Lower leg skin (tissue), 4 donors: ENCODE measurements at places on chromosomes 1 and 21.

DNA sequence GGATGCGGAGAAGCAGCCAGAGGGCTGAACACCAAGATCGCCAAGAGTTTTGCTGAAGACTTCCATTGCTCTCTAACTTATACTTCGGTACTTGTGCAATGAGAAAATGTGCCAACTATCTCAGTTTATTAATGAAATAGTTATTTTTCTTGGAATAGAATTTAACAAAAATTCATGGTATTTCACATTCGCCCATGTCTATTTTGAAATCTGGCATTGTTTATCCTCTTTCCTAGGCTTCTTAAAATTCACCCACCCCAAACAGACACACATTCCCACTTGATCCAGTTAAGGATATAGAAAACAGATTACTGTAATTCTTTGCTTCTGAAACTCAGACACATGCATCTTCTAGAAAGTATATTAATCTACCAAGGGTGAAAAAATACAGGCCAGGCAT, 56.3 kb upstream of the ADAMTS5 start:
- DNase-seq, result no peak

- no peak for DNase-seq
Observed at GRCh38 chr1:178565586-178565985, 52.7 kb downstream of the TEX35 start.

- DNase-seq, result no peak
Observed at GRCh38 chr1:22600071-22600816, 36.2 kb upstream of the C1QA start.

DNA sequence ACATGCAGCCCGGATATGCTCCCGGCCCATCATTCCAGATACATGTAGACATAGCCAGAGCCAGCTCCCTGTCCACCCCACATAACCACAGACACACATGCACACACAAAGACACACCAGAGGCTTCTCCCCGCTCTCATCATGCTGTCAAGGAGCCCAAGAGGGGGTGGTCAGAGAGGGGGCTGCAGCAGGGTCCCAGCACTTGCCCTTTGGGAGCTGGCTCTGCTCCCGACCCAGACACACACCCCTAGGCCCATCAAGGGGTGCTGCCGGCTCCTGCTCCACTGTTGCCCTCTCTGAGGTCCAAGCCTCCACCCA, 2.6 kb downstream of the PTAFR start:
- no peak for DNase-seq

- DNase-seq, result no peak
Observed at GRCh38 chr1:115753830-115754229, 14.7 kb downstream of the CASQ2 start.

DNA sequence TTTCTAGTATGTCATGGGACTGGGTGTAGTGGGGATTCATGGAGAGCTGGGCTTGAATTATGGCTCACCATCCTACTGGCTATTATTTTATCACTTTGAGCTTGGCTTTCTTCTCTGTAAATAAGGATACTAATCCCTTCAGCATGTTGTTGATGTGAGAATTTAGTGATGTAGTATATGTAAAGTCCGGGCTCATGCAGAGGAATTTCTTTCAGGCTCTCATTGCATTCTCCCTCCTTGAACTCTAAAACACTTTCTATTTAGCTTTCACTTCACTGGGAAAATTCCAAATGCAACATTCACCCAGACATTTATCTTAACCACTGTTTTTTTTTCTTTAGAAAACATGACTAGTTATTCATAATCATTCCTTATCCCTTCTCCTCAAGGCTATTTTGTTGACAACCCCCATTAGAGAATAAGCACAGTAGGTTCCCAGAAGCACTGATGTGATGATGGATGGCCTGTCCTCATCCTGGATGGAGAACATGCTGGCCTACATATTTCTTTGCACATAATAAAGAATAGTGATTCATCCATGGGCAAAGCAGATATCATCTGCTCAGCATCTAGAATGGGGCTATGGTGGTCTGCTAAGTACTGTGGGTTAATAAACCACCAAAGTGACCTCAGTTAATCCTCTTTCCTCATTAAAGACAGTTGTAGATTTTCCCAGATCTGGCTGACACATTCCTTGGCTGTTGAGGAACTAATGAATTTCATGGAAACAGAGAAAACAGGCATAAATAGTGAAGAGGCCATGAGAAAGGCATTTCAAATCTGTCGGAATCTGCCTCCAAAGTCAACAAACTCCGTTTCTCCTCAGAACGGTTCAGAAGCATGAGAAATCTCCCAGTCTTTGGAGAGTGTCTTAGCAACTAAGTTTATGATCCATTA, 68.0 kb upstream of the CYP2J2 start:
- peak; percentile 58 for DNase-seq

- peak; percentile 81 for DNase-seq
Observed at GRCh38 chr1:228393811-228394570, 12.6 kb downstream of the TRIM11 start.

- peak; percentile 86 for DNase-seq
Observed at GRCh38 chr1:52142220-52143183, 613 bp downstream of the ZFYVE9 start.

DNA sequence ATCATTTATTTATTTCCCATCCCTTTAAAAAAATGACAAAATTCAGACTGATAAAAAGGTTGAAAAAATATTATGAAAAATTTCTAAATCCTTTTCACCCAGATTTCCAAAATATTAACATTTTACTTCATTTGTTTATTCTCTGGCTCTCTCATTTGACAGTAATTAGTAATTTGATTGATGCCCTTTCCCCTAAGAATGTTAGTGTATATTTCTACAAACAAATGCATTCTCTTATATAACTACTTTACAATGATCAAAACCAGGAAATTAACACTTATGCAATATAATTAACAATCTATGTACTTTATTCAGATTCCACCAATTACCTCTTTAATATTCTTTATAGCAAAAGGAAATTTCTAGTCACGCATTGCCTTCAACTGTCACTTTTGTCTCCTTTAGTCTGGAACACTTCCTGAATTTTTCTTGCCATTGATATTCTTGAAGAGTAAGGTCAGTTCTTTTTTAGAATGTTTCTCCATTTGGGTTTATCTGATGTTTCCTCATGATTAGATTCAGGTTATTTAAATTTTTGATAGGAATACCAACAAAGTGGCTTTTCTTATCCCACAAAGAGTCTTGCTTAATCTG, 3.9 kb downstream of the CD53 start:
- no peak for DNase-seq

DNA sequence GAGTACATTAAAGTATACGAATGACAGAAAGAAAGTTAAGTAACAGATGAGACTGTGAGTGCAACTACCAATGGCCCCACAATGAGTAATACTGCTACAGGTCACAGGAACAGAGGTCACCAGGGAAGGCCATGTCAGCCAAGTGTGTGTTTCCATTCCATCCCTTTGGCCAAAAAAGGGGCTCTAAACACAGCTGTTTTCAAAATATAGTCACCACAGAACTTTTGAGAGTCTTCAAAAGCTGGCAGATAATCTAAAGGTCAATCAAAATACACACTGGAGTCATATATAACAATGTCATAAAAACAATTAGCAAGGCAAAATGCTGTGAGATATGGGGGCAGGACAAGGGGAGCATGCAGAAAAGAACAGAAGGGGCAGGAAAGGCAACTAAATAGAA, 10.2 kb downstream of the USP24 start:
- no peak for DNase-seq

DNA sequence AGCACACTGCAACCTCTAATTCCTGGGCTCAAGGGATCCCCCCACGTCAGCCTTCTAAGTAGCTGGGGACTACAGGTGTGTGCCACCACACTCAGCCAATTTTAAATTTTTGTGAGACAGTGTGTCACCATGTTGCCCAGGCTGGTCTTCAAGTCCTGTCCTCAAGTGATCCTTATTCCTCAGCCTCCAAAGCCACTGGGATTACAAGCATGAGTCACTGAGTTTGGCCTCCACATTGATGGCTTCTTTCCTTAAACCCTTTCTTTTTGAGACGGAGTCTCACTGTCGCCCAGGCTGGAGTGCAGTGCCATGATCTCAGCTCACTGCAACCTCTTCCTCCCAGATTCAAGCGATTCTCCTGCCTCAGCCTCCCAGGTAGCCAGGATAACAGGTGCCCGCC, 7.6 kb downstream of the KPNA6 start:
- no peak for DNase-seq
